Psoas muscle (tissue), 8 donors: ENCODE measurements at places on chromosomes 7 and 10.

DNA sequence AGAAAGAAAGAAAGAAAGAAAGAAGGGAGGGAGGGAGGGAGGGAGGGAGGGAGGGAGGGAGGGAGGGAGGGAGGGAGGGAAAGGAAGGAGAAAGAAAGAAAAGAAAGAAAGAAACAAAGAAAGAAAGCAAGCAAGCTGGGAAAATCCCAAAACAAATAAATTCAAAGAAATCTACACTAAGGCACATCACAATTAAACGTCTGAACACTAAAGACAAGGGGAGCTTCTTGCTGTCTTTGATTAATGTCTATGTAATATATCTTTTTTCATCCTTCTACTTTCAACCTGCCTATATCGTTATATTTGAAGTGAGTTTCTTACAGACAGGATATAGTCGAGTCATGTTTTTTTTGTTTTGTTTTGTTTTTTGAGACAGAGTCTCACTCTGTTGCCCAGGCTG is 28.3 kb upstream of the EBF3 start:
- DNase-seq, result no peak

DNA sequence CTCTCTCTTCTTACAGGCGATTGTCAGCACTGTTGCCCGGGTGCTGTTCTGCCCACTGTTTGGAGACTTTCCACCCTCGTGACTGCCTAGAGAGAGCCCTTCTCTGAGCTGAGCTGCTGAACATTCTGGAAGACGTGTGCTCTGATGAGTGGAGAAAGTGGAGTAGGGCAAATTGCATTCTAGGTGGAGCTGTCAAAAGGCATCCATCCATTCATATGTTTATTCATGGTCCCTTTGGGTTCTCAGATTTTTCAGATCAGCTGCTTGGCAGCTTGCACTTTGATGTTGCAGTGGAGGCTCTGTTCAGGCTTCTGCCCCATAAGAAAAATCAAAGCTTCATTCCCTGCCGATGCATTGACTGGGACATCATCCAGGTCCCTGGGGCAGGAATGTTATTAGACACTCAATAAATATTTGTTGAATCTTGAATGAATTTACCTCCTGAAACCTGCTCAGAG is 120.7 kb upstream of the EEPD1 start:
- no peak for DNase-seq

DNA sequence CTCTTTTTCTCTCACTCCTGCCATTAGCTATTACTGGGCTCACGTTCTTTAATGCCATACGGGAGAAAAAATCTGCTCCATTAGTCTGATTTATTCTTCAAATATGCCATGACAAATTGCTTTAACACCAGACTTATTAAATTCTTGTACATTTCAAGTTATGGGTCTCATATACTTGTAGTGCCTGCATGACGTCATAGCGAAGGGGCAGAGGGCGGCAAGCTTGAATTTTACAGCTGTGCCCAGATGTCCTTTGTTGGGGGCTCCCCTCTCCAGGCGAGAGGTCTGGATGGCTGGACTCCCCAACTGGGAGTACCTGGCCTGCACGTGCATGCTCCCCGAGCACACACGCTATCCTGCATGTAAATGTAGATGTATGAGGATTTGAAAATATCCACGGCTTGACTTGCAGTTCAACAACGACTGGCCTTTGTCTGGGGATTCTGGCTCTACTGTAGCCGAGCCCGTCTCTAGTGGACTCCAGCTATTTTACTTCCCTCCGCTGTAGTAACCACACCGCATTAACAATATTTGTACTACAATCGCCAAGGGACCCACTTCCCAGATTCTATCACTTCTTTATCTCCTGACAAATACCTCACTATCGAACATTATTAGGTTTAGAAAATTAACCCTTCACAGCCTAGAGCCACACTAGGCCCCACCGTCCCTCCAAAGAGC is 79.5 kb downstream of the EBF3 start:
- no peak for DNase-seq

- DNase-seq, result no peak
Measured at GRCh38 chr7:122438492-122438891, 133.9 kb upstream of the FEZF1 start.

GRCh38 chr7:155721056-155721455 is 76.6 kb downstream of the RBM33 start:
- DNase-seq, result no peak

GRCh38 chr7:35776686-35777085 is 24.2 kb upstream of the SEPTIN7 start:
- no peak for DNase-seq

DNA sequence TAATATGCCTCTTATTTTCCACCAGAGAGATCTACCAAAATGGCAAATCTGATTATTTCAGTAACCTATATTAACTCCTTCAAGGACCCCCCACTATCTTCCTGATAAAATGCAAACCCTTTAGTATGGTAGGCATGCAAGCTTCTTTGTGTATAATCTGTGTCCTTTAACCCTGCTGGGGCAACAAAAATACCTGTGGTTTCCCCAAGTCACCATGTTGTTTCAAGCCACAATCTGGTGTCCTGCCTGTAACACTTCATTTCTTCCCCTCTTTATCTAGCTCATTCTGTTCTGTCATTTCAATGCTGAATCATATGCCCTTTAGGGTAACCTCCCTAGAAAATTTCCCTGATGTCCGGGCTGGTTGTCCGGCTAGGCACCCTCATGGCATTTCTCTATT is 5.3 kb downstream of the CALCR start:
- DNase-seq, result no peak

- no peak for DNase-seq
Measured at GRCh38 chr7:145339319-145339718, 503.5 kb upstream of the TPK1 start.

DNA sequence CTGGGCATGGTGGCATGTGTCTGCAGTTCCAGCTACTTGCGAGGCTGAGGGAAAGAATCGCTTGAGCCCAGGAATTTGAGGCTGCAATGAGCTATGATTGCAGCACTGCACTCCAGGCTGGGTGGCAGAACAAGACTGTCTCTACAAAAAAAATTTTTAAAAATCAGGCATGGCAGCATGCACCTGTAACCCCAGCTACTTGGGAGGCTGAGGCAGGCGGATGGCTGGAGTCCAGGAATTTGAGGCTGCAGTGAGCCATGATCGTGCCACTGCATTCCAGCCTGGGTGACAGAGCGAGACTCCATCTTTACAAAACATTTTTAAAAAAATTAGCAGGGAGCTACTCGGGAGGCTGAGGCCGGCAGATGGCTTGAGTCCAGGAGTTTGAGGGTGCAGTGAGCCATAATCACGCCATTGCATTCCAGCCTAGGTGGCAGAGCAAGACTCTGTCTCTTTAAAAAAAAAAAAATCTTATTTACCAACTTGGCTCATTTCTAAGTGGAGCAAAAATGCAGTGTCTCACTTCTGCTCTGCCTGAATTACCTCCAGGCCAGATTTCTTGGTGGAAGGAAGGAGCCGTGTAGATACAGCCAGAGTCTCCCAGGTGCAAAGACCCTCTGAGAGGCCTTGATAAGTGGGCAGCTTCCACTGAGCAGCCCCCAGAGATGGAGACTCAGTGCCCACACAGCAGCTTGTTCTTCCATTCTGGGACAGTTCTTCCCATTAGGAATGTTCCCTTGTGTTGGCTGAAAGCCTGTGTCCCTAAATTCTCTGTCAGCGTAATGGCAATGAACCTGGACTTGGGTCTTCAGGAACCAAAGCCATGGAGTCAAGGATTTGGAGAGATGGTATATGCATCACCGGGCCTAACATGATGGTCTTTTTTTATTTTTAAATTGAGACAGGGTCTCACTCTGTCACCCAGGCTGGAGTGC is 30.0 kb downstream of the GTF2IRD1 start:
- DNase-seq, result no peak

DNA sequence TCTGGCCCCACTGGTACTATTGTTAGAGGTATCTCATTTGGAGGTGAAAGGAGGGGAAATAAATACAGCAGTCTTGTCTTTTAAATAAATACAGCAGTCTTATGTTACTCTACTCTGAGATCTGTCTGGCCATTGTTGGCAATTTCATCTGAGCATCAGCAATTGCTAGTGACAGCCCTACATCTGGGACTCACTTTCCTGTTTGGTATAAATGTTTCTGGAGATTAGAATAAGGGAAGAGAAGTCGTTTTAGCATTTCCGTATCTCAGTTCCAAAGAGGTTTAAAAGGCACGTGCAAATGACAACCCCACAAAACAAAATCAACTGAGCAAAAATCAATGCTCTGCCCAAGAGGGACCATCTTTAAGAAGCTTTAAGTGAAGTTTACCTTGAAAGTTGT is 18.1 kb upstream of the CNNM2 start:
- no peak for DNase-seq

DNA sequence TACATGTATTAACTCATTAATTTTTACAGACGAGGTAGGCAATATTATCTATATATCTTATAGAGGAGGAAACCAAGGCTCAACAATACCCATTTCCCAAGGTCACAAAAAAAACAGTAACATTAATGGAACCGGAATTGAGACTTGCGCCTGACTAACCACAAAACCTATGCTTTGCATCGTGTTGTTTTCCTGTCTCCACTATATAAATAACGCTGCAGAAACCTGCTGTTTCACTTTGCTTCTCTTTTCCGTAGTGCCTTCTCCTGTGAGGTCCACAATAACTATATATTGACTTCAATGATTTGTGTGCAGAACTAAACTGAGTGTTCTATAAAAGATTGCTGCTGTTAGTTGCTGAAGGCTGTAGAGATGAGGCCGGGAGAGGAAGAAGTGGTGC is 97.7 kb upstream of the RPA3 start:
- no peak for DNase-seq

DNA sequence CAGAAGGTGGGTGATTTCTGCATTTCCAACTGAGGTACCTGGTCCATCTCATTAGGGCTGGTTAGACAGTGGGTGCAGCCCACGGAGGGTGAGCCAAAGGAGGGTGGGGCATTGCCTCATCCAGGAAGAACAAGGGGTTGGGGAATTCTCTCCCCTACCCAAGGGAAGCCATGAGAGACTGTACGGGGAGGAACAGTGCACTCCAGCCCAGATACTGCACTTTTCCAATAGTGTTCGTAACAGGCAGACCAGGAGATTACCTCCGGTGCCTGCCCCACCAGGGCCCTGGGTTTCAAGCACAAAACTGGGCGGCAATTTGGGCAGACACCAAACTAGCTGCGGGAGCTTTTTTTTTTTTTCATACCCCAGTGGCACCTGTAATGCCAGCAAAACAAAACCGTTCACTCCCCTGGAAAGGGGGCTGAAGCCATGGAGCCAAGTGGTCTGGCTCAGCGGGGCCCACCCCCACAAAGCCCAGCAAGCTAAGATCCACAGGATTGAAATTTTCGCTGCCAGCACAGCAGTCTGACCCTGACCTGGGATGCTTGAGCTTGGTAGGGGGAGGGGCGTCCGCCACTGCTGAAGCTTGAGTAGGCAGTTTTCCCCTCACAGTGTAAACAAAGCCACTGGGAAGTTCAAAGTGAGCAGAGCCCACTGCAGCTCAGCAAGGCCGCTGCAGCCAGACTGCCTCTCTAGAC is 31.2 kb downstream of the ARMC10 start:
- no peak for DNase-seq
